ENCODE measurements at places on chromosomes 2 and 18. TPM values are rescaled to one million over a fixed set of nuclear protein-coding genes. Genes with fewer than 3 reads are reported as not detected.

APCDD1 gene
- 10.2 TPM for polyA plus RNA-seq

DNA sequence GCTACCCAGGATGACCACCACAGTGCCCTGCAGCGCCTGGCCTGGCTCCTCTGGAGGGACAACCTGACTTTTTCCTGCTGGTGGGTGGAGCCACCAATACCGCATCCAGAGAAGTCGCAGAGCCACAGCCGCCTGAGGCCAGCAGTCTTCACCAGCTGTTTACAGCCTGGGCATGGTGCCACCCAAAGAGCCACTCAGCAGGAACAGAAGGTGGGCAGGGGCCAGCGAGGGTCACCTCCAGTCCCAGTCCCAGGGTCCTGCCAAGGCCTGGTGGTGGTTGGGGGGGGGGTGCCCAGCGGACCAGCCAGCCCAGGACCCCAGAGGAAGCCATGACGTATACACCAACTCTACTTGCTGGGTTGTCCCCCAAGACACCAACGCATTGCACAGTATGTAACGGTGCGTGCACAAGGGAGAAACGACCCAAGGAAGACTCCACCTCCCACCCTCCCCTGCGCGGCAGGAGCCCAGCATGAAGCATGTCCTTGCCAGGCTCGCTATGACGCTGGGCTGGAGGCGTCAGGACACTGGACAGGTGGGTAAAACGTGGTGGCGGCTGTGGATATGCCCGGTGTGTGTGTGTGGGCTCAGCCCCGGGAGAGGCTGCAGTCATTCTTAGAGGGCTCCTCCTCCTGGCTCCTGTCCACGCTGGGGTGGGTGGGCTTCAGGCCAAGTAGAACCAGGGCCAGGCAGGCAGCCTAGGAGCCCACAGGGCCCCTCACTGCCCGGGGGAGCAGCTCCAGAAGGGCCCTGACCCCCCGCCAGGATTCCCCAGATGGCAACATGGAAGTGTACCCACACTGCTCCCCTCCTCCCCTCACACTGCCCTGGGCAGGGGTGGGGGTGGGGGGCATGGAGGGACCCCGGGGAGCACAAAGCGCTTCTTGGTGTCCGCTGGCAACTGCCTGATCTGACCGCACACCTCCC is 49.3 kb downstream of the HS6ST1 start:
- peak; percentile 54 for DNase-seq
- no peak overlapping the region for H3K4me3 ChIP-seq
- no peaks in the 10 kb centered on the region for H3K4me1 ChIP-seq

GRCh38 chr2:8761529-8762164 is 75.8 kb downstream of the KIDINS220 start:
- H3K27ac ChIP-seq: no peak overlapping the region
- H3K36me3 ChIP-seq: no peaks in the 10 kb centered on the region
- DNase-seq: no peak
- H3K4me1 ChIP-seq: no peaks in the 10 kb centered on the region
- no peaks in the 10 kb centered on the region for H3K27me3 ChIP-seq

DNA sequence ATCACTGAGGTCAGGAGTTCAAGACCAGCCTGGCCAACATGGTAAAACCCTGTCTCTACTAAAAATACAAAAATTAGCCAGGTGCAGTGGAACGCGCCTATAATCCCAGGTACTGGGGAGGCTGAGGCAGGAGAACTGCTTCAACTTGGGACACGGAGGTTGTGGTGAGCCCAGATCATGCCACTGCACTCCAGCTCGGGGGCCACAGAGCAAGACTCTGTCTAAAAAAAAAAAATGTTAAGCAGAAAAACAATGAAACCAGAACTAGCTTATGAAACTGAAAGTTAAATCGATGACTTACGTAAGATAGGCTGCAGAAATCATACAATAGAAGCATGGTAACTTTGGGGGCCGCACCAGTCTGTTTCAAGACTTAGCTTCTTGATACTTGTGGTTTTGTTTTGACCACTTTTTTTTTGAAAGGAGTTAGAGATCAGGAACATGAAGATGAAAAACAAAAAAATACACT is 6.2 kb upstream of the GPR155 start:
- H3K4me1 ChIP-seq: peaks cover 5% of the 10 kb centered on the region
- H3K27me3 ChIP-seq: no peaks in the 10 kb centered on the region
- peak overlapping the region; percentile 50 for H3K27ac ChIP-seq

GRCh38 chr2:105789745-105790460 is 45.2 kb downstream of the NCK2 start:
- H3K36me3 ChIP-seq: no peaks in the 10 kb centered on the region
- H3K4me1 ChIP-seq: no peaks in the 10 kb centered on the region
- no peak for DNase-seq

RESP18 gene
- 0.16 TPM for polyA plus RNA-seq

DNA sequence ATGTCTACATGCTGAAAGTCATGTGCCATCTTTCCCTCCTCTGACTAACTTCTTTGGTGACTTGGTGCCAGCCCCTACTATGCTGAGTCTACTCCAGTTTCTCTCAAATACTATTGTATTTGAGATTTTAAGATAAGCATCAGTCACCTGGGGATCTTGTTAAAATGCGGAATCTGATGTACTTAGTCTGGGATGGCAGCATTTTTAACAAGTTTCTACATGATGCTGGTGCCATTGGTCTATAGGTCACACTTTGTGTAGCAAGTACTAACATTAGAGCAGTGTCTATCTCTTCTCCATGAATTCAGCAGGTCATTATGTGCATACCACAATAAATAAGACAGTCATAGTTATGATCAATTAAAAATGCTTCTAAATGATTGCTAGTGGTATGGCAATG is 106.9 kb downstream of the CERS6 start:
- DNase-seq: no peak
- no peaks in the 10 kb centered on the region for H3K36me3 ChIP-seq
- no peak overlapping the region for H3K4me3 ChIP-seq
- no peaks in the 10 kb centered on the region for H3K27me3 ChIP-seq
- H3K27ac ChIP-seq: no peak overlapping the region

DNA sequence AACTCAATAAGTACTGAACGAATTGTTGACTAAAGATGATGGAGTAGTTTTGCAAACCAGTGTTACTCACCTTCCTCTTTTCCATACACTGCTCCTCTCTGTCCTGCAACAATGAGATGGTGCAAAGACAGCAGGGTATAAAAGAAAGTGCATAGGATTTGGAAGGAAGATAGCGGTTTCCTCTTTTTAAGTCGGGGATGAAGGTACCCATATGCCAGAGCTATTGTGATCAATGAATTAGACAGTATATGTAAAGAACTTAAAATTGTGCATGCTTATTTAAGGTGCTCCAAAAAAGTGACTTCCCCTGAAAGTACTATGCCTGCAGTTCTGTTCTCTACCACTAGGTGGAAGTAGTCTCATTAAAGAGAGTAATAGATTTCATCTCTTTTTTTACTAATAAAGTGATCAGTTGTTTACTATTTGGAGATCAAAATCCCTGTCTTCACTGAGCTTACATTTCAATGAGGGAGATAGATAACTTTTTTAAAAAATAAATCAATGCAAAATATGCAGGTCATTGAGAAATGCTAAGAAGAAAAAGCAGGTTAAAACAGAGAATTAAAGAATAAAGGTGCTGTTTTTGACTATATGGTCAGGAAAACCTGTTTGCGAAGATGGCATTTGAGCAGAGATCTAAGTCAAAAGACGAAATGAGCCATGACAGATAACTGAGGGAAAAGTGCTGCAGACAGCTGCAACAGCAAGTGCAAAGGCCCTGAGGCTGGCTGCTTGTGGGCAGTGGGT is 339.7 kb upstream of the SLC14A2 start:
- no peaks in the 10 kb centered on the region for H3K27me3 ChIP-seq
- H3K4me3 ChIP-seq: no peak overlapping the region
- H3K4me1 ChIP-seq: peaks cover 8% of the 10 kb centered on the region
- H3K27ac ChIP-seq: no peak overlapping the region

- H3K36me3 ChIP-seq: no peaks in the 10 kb centered on the region
- no peaks in the 10 kb centered on the region for H3K27me3 ChIP-seq
- H3K4me1 ChIP-seq: no peaks in the 10 kb centered on the region
- DNase-seq: no peak
Observed at GRCh38 chr18:50055488-50055887, 139.5 kb downstream of the MYO5B start.

SERPINB3 gene
- 0.07 TPM for polyA plus RNA-seq

FBXO15 gene
- 1.3 TPM for polyA plus RNA-seq

C2orf78 gene
- not detected for polyA plus RNA-seq

DCDC2C gene
- polyA plus RNA-seq: not detected

DNA sequence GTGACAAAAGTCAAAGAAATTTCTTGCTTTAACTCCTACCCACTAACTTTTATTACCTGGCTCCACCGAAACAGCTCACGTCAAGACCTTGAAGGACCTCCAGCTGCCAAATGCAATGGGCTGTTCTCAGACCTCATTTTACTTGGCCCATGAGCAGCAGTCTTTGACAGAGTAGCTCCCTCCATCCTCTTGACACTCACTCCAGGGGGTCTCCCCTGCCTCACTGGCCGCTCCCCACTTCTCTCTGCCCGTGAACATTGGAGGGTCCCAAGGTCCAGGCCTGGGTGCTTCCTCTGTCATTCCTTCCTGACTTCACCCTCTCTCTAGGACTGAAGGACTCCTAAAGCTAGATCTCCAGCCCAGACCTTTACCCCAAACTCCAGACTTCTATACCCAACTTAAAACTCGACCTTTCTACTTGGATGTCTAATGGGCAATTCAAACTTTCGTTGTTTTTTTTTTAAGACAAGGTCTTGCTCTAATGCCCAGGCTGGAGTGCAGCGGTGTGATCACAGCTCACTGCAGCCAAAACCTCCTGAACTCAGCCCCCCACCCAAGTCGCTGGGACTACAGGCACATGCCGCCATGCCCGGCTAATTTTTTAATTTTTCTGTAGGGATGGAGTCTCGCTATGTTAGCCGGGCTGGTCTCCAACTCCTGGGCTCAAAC is 92.9 kb upstream of the ST3GAL5 start:
- H3K27ac ChIP-seq: no peak overlapping the region
- H3K36me3 ChIP-seq: no peaks in the 10 kb centered on the region
- DNase-seq: no peak
- H3K27me3 ChIP-seq: no peaks in the 10 kb centered on the region

DNA sequence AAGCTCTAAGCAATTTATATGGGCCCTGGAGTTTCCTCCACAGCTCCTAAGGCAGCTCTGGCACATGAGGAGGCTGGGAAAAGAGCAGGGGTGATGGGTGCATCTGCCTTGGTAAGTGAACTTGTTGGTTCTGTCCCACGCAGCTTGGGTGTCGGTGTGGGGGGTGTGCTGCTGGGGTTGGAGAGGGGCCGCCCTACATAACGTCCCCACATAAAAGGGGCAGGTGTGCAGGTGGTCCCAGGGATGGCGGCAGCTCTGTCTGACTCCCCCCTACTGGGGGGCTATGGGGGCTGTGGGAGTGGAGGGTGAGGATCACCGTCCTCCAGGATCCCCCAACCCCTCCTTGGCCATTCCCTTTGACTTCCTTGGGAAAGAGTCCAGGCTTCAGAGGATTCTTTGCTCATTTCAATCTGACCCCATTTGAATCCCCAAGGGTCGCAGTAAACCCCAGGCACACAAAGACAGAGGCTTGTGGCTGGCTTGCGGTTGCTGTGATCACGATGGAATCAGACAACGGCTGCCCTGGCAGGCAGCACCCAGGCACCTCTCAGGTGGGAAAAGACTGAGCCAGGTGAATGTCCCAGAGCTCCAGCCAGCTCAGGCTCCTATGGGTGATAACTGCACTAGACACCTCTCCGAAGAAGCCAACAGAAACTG is 34.5 kb upstream of the CD8A start:
- H3K27ac ChIP-seq: no peak overlapping the region
- DNase-seq: no peak
- H3K4me3 ChIP-seq: no peak overlapping the region
- H3K36me3 ChIP-seq: no peaks in the 10 kb centered on the region
- no peaks in the 10 kb centered on the region for H3K4me1 ChIP-seq
- H3K27me3 ChIP-seq: no peaks in the 10 kb centered on the region

SFT2D3 gene
- 5.5 TPM for polyA plus RNA-seq

GRCh38 chr2:241966647-241967466 is 97.3 kb downstream of the RTP5 start:
- H3K4me1 ChIP-seq: no peaks in the 10 kb centered on the region
- no peak overlapping the region for H3K27ac ChIP-seq
- H3K27me3 ChIP-seq: no peaks in the 10 kb centered on the region
- no peak overlapping the region for H3K4me3 ChIP-seq

DNA sequence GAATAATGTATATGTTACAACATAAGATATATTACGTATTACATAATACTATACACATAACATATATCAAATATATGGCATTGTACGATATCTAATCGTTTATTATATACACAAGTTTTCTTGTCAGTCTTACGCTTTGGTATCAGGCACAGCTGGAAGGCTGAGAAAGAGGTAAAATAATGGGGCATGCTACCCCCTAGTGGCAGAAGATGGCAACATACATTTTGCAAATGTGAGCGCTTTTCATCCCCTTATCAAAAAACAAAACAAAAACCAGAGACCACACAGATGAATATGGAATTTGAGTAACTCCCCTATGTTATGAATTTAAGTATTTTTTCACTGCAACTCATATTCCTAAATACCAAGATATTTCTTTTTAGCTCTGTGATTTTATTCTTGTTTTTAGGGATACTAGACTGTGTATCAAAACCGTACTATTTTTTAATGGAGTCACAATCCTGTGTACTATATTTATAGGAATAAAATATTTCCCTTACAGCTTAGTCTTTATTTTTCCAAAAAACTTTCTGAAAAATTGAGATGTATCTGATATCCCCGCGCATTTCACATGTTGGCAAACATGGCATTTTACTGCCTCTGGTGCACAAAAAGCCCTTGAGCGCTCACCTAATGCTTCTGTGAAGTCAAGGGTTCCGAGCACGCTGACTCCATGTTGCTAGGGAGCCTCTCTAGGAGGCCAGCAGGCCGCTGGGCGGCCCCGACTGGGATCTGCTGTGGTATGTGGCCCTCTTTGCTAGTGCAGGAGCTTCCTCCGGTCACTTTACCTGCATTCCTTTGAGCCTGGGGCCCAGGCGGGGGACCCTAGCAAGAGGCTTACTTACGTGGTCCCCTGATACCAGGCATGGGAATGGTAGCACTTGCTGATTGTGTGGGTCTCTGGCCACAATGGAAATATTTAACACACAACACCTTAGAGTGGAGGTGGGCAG is 62.5 kb downstream of the SLC4A3 start:
- no peaks in the 10 kb centered on the region for H3K27me3 ChIP-seq
- no peaks in the 10 kb centered on the region for H3K36me3 ChIP-seq
- H3K4me3 ChIP-seq: no peak overlapping the region
- DNase-seq: no peak
- H3K27ac ChIP-seq: no peak overlapping the region

PRSS56 gene
- polyA plus RNA-seq: not detected

- no peaks in the 10 kb centered on the region for H3K36me3 ChIP-seq
- H3K27me3 ChIP-seq: no peaks in the 10 kb centered on the region
Observed at GRCh38 chr2:234031207-234031606, 19.3 kb upstream of the SPP2 start.

GRCh38 chr2:239106314-239106908 is 258.5 kb downstream of the TWIST2 start:
- no peaks in the 10 kb centered on the region for H3K4me1 ChIP-seq
- H3K27ac ChIP-seq: no peak overlapping the region
- DNase-seq: no peak
- no peak overlapping the region for H3K4me3 ChIP-seq
- H3K36me3 ChIP-seq: peaks cover 6% of the 10 kb centered on the region
